ENCODE measurements at places on chromosomes 5 and 9.

DNA sequence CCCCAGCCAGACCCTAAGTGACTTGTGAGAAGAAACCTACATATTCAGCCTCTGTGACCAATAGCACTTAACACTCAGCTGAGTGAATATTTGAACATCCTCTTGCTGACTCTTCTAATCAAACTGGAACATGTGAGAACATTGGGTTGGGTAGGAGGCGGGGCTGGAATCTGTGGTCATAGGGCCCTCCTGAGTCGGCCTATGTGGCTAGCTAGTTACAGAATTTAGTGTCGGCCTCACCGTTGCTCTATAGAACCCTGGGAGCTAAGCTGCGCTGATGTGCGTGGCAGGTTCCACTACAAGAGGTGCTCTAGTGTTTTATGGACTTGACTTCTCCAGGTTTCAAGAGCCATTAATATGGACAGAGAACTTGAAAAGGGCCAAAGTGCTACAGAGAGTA, 138.8 kb downstream of the DROSHA start:
- DNase-seq = no peak

DNA sequence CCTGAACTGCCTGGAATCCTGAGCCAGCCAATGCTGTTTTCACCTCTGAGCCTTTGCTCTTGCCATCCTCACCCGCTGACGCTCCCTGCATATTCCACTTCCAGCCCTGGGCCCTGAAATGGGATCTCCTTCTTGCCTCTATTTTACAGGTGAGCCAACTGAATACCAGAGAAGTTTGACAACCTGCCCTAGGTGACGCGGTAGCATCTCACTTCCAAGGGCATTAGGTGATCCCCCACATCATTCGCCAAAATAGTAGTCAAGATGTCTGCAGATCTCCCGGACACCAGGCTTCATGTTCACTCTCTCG, 43.5 kb downstream of the FOXI1 start:
- DNase-seq = no peak

GRCh38 chr9:31702957-31703356, 681.5 kb upstream of the ACO1 start:
- DNase-seq = no peak

GRCh38 chr9:107786561-107786960, 297.0 kb upstream of the KLF4 start:
- no peak for DNase-seq

- no peak for DNase-seq
Measured at GRCh38 chr9:121738968-121739367, 87.5 kb downstream of the DAB2IP start.

DNA sequence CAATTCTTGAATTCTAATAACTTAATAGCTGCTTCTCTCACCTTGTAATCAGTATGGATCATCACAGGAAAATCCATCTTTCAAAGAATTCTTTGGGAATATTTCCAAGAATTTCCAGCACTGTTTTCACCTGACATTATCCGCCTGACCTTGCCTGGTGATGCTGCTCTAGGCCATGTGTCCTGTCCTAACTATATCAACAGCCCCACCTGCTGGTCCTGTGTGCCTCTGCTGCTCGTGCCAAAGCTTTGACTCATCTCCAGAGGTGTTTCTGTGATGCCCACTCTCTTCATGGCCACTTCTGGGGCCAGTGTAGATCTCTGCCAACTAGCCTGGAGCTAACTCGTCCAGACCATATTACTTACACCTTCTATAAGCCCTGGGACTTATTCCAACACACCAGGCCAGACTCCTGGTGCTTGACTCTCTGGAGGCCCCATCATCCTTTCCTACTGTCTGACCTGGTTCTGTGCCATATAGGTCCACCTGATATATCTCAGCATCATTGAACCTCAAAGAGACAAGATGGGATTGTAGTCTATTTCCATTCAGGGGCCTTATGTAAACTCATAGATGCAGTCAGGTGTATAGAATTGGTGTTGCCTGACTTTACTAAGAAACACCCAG, 67.5 kb upstream of the CKMT2 start:
- peak; percentile 58 for DNase-seq

DNA sequence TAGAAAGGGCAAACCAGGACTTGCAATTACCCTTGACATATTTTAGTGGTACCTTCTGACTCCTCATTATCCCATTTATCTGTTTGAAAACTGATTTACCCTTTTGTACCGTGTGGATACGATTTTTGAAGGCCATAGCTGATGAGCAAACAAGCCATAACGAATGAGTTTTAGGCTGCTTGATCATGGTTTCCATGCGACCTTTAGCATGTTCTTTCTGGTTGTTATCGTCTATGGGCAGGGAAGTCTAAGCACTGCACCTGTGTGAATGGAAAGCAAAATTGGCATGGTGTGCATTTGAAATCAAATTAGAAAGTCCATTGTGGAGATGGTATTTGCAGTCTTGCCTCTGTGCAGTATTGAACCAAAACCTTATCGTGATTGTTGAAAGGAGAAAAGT, 127.7 kb downstream of the TLE4 start:
- DNase-seq = no peak

DNA sequence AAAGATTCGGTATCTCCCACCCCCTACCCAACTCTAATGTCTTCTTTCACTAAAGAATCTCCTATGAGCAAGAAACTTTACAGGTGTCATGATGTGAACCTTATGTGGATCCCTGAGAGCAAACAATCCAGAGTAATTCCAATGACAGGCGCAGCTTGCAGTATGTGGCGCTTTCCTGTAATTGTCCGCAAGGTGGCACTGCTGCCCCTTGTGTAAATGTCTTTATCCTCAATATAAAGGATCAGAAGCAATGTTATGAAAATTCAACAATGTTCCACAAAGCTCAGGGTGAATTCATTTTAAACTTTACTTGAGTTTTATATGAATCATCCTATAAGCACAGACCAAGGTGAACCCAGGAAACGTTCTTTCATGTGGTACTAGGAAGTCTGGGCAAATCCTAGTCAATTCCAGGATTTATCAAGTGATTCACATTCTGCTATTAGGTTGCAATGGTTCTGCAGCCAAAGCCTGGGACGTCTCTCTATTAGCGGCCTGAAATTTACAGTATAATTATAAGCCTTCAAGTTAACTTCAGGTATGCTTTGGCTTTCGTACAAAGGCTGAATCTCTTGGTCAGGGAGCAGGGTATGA, 113.7 kb downstream of the TRPM6 start:
- DNase-seq = peak; percentile 79

DNA sequence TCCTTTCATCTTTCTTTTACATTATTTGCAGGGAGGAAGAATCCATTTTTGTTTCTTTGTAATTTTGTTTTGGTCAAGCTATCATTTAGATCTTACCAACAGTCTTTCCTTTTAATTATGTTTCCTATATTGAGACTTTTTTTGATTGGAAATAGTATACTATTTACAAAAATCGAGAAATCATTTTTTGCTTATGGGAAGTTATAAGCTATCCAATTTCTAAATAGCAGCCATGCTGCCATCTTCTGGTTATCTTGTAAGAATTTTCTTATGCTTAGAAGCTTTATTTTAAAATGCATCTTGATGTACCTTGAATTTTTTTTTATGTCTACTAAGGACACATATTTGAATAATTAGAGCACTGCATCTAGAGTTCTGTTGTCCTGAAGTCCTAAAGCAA, 821.2 kb downstream of the PTPRD start:
- no peak for DNase-seq

- no peak for DNase-seq
Measured at GRCh38 chr9:121738411-121738810, 87.0 kb downstream of the DAB2IP start.

DNA sequence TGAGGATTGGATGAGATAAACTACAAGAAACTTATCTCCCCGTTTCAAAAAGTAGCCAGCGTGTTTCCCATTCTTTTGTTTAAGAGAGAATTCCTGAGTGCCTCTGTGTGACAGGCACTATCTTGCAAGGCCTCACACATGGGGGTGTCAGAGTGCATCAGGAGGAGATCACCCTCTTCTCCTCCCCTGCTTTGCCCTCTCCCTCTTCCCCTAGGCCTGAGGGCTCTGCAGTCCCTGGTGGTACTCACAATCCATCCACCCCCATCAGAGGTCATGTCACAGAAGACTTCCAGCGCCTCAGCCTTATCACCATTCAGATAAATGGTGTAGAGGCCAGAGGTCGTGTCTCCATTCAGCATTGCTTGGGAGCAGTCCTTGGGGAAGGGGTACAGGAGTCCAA, 88.0 kb downstream of the TNC start:
- DNase-seq = no peak

GRCh38 chr5:64838376-64838775, 69.6 kb downstream of the CWC27 start:
- DNase-seq = no peak

- no peak for DNase-seq
Measured at GRCh38 chr9:77451507-77451906, 196.6 kb downstream of the GNA14 start.

DNA sequence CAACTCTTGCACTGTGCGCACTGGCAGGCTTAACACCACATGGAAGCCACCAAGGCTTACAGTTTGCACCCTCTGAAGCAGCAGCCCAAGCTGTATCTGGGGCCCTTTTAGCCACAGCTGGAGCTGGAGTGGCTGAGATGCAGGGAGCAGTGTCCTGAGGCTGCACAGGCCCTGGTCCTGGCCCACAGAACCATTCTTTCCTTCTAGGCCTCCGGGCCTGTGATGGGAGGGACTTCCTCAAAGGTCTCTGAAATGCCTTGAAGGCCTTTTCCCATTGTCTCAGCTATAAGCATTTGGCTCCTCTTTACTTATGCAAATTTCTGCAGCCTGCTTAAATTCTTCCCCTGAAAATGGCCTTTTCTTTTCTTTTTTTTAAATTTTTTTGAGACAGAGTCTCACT, 104.4 kb upstream of the CPLX2 start:
- no peak for DNase-seq

Data from left cardiac atrium (tissue), 4 donors.